ENCODE measurements at places on chromosomes 7 and 10.

GRCh38 chr10:61286686-61287085, 166.5 kb downstream of the TMEM26 start:
- no peak for DNase-seq

GRCh38 chr7:23462846-23463245, 7.4 kb downstream of the IGF2BP3 start:
- DNase-seq, result peak; percentile 49

DNA sequence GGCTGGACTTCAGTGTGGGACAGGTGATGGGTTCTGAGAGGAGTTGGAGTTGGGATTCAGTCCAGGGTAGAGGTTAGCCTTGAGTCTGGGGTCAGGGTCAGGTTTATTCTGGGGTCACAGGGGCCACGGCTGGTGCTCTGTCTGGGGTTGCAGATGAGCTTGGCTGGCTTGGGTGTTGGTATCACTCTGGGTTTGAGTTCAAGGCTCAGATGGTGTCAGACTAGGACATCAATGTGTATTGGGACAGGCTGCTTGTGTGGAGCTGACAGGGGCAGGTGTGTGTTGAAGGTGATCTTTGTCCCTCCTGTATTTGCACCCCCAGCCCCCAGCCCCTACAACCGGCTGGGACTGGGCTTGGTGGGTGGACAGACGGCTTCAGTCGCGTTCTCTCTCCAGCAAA, 26.8 kb downstream of the TMEM270 start:
- DNase-seq, result no peak

DNA sequence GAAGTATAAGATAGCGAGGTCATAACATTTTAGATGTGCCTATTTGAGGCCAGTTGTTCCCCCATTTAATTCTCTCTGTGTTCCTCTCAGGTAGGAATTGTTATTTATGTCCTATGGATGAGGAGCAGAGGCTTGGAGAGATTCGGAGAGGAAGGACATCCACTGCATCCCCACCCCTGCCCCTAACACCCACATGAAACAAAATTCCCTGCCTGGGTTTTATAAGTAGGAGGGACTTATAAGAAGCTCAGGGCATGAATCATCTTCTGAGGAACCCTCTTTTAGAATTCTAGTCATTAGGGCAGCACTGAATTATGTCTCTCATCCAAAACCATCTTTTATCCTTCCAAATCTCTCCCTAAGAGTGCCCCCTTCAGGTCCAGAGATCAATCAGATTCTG, 5.0 kb downstream of the CHAT start:
- DNase-seq, result no peak

GRCh38 chr7:102845346-102845745, 67.5 kb upstream of the LRRC17 start:
- peak; percentile 46 for DNase-seq

DNA sequence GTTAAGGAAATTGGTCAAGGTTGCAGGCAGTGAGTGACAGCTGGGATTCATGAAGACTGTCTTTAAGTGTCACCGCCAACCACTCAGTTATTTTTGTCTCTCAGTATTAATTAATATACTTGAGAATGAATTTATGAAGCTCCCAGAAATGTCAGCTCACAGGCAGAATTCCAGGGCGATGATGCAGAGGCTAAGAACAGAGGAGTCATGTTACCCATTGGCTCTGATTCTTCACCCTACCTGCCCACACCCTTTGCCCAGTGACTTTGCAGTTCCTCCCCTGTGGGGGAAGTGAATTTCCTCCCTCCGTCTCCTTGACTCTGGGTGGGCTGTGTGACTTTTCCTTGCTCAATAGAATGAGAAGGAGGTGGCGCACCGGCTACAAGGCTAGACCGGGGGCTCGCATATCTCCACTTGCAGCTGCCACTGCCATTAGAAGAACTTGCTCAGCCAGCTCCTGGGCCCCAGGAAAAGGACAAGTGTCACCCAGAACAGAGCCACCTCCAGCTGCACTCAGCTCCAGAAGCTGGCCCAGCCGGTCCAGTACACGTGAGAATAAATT, 157.1 kb upstream of the PRKCQ start:
- DNase-seq, result peak; percentile 51

DNA sequence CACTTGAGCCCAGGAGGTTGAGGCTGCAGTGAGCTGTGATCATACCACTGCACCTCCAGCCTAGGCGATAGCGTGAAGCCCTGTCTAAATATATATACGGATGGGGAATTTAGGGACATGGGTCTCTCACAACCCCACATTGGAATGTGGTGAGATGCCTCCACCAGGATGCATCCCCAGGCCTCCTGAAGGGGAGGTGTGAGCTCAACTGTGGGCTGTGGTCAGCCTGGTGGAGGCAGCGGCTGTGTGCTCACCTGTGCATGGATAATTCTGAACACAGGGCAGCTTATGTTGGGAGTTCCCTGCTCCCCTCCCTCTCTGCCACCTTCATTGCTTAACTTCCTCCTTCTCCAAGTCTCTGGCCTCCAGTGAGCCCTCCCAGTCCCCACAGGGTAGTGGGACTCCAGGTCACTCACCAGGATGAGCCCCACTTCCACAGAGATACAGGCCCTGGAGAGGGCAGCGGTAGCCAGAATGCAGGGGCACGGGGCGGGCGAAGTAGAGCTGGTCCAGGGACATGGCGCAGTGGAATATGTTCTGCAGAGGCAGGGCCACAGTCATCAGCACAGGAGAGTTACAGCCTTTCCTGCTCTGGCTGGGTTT, 30.4 kb downstream of the PYROXD2 start:
- DNase-seq, result no peak

DNA sequence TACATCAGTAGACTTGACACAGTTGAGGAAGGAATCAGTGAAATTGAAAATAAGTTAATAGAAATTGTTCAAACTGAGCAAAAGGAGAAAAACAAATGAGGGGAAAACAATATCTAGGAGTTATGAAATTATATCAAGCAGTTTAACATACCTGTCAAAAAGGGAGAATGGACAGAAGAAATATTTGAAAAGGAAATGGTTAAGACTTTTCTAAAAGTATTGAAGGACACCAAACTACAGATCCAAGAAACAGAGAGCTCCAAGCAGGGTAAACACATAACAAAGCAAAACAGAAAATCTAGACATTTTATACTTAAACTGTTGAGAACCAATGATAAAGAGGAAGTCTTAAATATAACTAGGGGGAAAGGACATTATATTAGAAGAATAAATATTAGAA, 8.6 kb upstream of the GIMAP5 start:
- DNase-seq, result no peak

DNA sequence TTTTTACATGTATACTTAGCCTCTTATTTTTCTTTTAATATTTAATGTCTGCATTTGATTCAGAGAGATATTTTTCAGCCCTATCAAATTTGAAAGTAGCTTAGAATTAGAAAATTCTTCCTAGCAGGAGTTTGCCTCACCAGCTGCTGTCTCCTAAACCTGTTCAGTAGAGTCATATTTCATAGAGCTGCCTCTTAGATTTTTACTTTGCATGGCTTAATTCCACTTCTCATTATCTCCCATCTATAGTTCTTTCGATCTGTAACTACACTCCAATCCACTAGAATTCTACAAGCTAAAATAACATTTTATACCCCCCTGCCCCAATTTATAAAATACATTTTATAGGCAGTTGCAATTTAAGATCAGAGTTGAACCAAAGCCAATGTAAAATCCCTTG, 227.0 kb downstream of the ANK3 start:
- DNase-seq, result no peak

GRCh38 chr10:22475651-22476600, 130.6 kb downstream of the SPAG6 start:
- DNase-seq, result no peak

DNA sequence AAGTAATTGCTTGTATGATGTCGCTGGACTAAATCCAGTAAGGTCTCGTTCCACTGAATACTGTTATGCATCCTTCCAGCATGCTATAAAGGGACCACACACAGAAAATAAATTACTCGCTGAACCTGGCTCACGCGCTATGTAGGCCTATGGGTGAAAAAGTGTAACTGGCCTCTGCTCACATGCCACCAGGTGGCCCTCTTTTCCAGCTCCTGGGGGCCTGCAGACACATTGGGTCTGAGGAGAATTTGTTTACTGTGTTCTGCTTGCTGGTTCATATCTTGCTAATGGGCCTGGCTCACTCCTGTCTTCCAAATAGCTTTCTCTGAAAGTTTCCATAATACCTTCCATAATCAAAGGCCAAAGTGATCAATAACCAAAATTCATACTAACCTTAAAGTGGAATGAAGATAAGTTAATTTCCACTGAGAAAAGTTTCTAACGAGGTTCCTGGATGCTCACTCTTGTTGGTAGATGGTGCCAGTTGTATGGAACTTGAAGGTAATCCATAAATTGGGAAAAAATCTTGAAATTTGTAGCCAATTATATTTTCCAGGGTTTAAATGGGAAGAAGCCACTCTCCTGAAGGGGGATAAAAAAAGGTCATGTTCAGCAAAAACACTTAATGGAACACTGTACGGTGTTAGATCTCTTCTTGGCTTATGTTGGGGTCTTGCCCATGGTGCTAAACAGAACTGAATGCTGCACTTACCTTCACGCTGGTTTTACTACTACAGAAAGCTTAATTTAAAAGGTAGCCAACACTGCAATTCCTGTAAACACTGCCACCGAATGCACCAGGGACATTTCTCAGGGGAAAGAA, 27.0 kb upstream of the ZPBP start:
- DNase-seq, result no peak

- no peak for DNase-seq
Measured at GRCh38 chr10:59517996-59518395, 155.6 kb upstream of the FAM13C start.

- no peak for DNase-seq
Measured at GRCh38 chr7:139065323-139065722, 29.5 kb upstream of the ZC3HAV1L start.

DNA sequence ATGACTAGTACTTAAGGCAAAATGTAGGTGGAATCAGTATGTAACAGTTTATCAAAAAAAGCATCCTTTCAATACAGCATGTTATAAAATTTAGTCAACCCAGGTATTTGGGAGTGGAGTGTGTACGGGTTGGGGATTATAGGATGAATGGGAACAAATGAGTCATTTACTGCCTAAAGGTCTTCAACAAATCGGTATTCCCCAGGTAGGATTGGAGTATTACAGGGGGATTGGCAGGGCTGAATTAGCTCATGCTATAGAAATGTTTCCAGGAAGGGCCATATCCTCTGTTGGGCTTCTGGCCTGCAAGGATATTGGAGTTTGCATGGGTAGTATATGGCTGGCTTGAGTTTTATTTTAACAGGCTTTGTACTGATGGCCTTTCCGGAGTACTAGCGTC, 723.7 kb downstream of the SORCS1 start:
- no peak for DNase-seq
